ENCODE measurements at places on chromosomes 6 and 20.

DNA sequence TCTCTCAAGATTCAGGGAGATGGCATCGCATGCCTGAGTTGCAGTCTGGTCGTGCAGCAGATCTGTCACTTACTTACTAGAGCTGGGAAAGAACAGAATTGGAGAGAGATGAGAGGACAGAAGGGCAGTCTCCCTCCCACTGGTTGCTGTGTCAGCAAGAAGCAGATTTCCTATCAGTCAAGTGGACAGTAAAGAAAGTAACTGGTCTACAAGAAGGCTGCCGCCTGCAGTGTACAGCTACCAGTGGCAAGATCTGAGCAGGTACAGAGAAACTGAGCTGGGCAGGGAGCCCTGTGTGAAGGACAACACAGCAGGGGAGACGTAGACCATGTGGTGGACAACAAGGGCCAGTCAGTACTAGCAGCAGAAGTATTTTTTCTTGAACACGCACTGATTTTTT, 49.5 kb upstream of the PCSK2 start:
- DNase-seq = no peak

DNA sequence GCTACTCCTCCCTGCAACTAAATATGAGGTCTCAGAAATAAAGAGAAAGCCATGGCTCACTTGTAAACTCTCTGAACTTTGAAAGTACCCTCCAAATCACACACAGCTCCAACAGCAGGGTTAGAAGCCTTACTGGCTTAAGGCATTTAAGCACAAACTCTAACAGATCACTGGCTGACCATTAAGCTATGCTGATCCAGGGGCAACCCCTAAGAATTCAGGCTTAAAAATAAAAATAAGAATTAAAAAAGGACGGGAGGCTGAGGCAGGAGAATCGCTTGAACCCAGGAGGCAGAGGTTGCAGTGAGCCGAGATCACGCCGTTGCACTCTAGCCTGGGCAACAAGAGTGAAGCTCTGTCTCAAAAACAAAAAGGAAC, 21.8 kb downstream of the HLA-E start:
- no peak for DNase-seq

GRCh38 chr6:32529697-32530430, at the start of gene HLA-DRB5:
Gene HLA-DRB5 (minus strand): TSS chr6:32530287. CDS start chr6:32530224, 63 bp downstream.
- no peak for DNase-seq

DNA sequence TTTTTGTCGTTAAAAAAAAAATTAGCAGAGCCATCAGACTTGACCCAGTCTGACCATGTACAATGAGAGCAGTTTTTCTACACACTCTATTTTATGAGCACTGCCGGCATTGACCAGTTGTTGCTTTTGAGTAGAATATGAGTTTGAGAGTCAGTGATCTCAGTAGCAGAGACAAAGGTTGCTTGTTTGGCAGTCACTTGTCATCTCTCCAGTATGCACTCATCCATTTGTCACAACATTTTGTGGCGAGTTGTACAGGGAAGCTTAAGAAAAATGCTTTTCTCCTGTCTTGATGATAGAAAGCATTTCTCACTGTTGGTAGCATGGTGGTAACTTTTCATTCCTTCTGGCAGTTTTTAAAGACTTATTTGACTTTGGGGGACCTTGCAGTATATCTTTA, 159.9 kb downstream of the MMS22L start:
- DNase-seq = no peak

DNA sequence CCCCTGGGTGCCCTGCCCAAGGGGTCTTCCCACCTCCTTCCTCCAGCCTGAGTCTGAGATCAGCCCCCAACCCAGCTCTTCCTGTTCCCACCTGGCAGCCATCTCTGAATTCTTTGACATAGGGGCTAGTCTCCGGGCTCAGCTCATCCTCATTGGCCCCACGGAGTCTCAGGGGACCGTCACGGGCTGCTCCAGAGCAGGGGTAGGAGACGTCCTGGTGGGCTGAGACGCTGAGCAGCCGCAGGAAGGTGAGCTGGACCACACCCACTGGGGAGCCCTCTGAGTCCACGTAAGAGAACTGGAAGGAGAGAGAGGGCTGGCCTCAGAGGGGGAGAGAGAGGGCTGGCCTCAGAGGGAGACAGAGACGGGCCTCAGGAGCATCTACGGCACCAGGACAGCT, 28.1 kb downstream of the COL11A2 start:
- DNase-seq = no peak

GRCh38 chr6:39973661-39974060, 39.4 kb upstream of the MOCS1 start:
- DNase-seq = no peak

DNA sequence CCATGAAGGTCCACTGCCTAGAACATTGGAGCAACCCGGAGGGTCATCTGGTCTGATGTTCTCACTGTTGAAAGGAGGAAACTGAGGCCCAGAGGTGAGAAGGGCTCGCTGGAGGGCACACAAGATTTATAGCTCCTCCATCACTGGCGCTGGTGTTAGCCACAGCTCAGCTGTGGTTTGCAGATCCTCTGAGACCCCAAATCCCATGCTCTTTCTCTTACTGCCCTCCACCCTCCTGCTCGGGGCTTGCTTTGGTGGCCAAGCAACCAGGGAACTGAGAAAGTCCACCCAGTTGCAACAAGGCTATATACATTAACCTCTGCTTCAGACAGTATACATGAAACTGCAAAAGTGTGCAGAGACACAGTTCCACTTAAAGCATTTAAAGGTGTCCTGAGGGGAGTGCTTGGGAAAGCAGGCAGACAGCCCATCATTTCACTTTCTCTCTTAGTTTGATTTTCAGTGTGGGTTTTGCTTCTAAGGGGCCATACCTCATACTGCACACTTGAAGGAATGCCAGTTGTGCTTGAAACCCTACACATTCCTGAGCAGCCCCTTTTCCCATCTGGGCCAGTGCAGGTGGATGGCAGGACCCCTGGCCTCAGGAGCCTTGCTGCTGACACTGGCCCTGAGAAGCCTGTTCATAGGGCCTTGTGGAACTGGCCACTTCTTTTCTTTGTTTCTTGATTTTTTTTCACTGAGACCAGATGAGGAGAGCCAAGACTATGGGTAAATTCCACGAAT, 347.6 kb downstream of the CDC5L start:
- DNase-seq = no peak

DNA sequence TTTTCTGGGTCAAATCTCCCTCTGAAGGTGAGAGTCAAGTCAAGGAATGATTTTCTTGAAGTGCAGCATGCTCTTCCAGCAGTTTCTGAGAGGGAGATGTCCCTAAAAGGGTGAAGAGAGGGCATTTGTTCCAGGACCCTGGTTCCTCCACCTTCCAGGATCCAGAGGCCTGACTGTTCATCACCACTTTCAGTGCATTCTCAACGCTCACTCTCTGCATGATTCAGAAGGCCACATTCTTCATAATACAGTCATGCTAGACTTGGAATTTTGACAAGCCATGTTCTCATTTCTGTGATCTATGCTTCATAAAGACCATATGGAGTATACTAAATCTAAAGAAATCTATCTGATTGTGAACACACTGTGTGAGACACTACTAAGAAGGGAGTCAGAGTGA, 85.1 kb downstream of the PDE7B start:
- DNase-seq = no peak

GRCh38 chr6:64732888-64733287, 974.1 kb downstream of the EYS start:
- DNase-seq = no peak

DNA sequence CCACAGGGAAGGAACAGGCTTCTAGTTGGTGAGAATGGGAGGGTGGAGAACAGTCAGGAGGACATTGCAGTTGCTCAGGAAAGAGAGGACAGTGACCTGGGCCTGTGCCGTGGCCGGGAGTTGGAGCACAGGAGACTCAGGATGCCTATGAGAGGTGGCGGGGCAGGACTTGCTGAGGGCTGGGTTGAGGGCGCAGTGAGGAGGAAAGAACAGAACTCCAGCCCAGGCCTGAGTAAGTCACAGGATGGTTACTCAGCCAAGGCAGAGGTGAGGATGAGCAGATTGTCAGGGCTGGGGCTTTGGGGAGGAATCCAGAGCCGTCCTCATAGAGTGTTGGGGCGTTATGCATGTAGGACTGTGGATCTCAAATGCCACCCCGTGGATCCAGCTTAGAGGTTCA, 21.2 kb downstream of the CST4 start:
- DNase-seq = no peak

DNA sequence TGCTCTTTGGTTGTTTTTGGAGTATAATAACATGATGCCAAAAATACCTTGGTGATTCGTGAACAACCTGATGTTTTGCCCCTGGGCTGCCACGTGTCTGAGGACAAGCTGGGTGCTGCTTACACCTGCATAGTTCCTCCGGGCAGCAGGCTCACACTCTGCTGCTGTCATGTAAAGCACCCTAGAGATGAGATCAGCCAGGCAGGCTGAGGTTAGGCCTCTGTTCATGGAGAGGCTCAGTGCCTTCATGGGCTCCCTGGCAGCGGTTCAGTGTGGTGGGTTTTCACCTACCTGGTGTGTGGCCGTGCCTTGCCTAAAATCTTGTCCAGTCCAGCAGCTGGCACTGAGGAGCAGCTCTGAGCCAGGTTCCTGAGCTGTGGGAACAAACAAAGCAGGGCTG, 60.1 kb upstream of the TAGAP start:
- no peak for DNase-seq

DNA sequence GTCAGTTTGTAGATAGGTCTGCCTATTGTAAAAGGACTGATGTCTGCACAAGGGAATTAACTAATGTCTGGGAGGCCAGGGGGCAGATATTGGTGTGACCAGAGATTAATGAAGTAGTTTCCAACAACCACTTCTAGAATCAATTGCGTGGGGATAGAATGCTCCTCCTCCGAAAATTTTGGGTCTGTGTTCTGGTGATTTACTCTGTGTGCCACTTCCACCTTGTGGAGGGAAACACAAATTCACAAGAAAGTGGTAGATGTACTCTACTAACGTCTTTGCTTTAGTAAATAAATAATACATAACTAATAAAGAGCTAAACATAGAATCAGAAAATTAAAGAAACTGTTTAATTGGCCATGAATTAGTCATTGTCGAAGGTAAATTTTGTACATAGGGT, 25.5 kb downstream of the TMEM14A start:
- DNase-seq = no peak

DNA sequence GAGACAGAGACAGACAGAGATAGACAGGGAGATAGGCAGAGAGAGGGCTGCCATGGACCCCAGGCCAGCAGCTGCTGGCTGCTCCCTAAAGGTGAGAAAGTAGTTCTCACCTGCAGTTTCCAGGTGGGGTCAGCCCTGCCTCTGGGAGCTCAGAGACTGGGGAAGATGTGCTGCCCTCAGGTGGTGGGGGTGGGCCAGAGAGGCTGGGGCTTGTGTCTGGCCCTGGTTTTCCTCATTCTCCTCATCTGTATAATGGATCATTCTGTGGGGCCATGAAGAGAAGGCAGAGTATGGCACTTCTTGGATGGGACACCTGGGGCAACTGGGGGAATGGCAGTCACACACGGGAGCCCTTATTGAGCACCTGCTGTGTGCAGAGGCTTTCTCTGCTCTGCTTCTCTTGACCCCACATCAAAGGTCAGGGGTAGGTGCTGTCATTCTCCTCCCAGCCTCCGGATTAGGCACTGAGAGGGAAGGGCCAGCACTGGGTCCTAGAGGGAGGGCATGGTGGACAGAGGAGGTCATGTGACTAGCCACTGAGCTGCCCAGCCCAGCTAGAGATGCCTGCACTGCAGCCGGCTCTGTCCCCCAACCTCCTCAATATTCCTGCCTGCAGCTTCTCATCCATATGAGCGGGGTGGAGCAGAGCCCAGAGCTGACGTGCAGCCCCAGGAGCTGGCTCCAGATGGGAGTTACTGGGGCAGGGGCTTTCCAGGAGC, 4.1 kb downstream of the ANGPT4 start:
- DNase-seq = no peak

DNA sequence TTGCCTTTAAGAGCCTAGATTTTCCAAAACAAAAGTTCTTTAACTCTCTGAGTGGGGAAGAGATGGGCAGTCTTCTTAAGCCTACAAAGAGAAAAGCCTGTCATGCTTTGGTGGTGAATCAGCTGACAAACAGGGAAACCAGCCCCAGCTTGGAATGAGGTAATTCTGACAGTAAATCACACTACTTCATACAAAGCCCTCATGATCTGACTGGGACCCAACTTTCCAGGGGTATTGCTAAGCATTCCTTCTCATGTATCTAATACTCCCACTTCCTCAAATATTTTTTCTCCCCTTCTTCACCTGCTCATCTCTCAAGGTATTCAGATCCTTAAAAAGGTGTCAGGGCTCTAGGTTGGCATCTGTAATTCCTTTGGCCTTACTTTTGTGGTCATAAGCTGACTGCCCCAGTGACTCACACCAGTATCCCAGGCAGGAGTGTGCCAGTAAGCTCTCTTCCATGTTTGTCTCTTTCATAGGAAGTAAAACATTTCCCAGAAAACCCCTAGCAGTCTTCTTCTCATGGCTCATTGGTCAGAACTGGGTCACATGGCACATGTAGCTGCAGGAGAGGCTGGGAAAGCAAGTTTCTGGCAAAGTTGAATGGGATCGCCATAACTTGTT, 15.0 kb upstream of the TBC1D22B start:
- DNase-seq = no peak

- no peak for DNase-seq
These were observed at the start of gene RAET1L for GRCh38 chr6:150025201-150025917. Gene RAET1L (minus strand): TSS chr6:150025532. CDS start chr6:150025471, 61 bp downstream.

GRCh38 chr6:100378576-100378975, 86.1 kb downstream of the SIM1 start:
- no peak for DNase-seq

- no peak for DNase-seq
These were observed 150.2 kb downstream of the TBC1D7 start for GRCh38 chr6:13178107-13178506.

DNA sequence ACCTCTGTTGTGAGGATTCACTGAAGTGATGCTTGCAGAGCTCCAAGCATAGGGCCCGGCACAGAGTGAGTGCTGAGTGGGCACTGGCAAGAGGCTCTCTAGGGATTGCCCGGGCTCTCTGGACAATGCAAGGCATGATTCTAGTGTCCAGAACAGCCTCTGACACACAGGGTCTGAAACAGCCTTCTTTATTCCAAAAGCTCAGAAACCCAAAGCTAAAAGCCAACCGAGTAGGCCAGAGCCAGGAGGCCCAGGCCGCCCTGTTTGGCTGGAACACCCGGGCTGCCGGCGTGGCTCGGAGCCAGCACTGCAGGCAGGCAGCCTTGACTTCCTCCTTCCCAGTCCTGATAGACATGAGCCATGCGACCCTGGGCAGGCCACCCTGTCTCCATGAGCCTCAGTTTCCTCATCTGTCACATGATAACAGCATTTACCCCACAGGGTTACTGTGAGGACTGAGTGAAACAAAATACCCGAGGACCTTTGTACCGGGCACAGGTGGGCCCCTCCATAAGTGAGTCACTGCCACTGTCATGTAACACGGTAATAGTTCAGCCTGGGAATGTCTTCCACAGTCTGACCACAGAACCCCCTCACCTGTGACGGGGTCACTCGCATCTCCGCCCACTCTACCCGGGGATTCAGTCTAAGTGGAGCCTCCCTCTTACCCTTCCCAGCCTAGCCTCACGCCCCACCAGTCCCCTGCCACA, 51.5 kb downstream of the PTPRT start:
- no peak for DNase-seq
